Left ventricle myocardium inferior (tissue), 1 donor: ENCODE measurements at places on chromosomes 3 and 15.

DNA sequence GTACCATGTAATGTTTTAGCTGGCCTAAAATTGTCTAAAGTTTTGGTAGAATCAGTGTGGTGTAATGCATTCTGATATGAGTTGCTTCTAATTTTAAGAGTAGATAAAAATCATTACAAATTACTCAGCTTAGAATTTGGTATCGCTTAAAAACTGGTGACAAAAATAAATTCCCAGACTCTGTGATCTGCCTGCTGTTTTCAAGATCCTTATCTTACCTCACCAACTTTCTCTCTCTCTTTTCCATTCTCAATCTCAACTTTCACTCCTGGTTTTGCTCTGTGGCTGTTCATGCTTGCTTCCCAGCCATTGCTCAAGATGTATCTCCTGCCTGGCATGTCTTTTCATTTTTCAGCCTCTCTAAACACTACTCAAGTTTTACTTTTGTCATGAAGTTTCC, 45.7 kb downstream of the TCF12 start:
- H3K4me1 ChIP-seq: peaks cover 72% of the 10 kb centered on the region
- no peaks in the 10 kb centered on the region for H3K27me3 ChIP-seq
- no peaks in the 10 kb centered on the region for H3K36me3 ChIP-seq
- H3K27ac ChIP-seq: no peak overlapping the region
- no peak overlapping the region for H3K4me3 ChIP-seq

GRCh38 chr3:14957153-14957552, 9.8 kb downstream of the NR2C2 start:
- no peak overlapping the region for H3K4me3 ChIP-seq
- no peak for DNase-seq
- H3K36me3 ChIP-seq: peaks cover 14% of the 10 kb centered on the region
- no peak overlapping the region for H3K27ac ChIP-seq
- H3K27me3 ChIP-seq: no peaks in the 10 kb centered on the region
- H3K4me1 ChIP-seq: peaks cover 32% of the 10 kb centered on the region

- peaks cover 7% of the 10 kb centered on the region for H3K36me3 ChIP-seq
- DNase-seq: no peak
- no peaks in the 10 kb centered on the region for H3K4me1 ChIP-seq
- no peak overlapping the region for H3K27ac ChIP-seq
- no peaks in the 10 kb centered on the region for H3K27me3 ChIP-seq
Observed at GRCh38 chr3:119751423-119751822, 30.5 kb upstream of the NR1I2 start.

- H3K27me3 ChIP-seq: peaks cover 3% of the 10 kb centered on the region
- no peaks in the 10 kb centered on the region for H3K4me1 ChIP-seq
- H3K4me3 ChIP-seq: no peak overlapping the region
Observed at GRCh38 chr15:27622371-27622770, 476.7 kb downstream of the OCA2 start.

- no peak overlapping the region for H3K27ac ChIP-seq
- DNase-seq: no peak
- no peaks in the 10 kb centered on the region for H3K27me3 ChIP-seq
- no peak overlapping the region for H3K4me3 ChIP-seq
Observed at GRCh38 chr15:99414755-99415731, 150.7 kb upstream of the MEF2A start.
